ENCODE measurements at places on chromosomes 11 and 22.

- DNase-seq, result peak; percentile 33
Observed at GRCh38 chr11:48055292-48056132, 75.2 kb downstream of the PTPRJ start.

DNA sequence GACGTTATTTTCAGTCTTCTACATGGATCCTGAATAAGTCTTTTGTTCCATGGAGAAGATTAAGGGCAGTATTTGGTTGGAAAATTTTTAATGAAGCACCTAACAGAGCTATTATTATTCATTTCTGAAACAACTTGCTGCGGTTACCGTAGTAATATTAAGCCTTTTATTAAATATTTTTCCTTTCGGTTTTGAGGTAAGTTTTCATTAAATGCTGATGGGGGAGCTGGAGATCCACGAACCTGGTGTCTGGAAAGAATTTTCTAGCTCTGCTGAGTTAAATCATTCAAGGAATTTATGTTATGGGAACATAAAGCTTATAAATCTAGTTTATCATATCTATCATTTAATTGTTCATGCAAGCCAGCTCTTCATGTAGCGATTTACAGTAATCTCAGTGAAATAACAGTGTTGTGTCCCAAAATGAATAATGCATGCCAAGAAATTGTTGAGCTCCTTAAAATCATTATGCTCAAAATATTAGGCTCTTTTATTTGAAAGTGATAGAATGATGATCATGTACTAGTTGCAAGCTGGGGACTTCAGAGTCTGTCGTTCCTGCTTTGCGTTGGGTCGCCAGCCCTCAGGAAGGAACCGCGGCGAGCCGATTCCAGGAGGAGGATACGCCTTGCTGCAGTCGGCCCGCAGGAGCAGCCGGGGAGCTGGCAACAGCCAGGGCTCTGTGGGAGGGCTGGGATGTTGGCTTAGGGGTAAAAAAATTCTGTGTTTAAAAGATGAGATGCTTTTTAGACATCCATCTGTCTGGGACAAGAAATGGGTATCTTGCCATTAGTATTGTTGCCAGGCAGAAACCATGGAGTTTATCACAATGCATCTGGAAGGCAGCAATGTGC is 83.1 kb downstream of the TBC1D22A start:
- no peak for DNase-seq

DNA sequence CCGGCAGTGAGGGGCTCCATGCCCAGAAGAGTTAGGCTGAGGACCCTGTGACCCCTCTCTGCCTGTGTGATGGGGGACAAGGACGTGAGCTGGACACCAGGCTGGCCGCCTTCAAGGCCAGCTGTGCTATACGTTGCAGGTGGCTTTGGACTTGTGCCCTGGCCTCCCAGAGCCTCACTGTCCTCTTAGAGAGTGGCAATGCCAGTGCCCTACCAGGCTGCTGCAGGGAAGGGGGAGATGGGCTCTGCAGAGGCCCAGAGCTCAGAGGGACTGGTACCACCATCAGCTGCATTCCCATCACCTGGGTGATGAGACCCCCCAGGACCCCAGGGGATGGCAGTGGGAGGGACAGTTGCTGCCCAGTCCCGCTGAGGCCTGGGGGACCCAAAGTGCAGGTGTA is 90.4 kb upstream of the SHISAL1 start:
- no peak for DNase-seq

DNA sequence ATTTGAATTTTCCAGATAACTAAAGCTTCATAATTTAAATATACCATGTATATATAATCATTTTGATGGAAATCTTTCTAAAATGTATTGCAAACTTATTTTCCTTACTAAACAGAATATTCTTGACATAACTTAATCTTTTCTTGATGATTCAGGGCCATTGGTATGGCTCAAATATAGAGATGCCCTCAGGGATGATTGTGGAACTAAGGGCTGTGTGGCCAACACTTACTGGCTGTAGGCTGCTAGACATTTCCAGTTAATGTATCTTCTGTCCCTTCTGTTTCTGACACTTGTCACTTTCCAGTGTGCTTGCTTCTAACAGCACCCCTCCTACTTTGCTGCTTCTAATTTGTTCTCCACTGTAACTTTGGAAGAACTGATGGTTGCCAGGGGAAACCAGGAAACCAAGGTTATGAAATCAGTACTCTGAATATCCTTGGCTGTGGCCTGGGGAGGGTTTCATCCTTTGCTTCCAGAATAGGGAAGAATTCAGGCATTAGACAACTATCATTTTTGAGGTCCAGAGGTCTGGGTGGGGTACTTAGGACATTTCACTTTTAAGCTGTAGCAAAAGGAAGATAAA is 697.2 kb downstream of the ETS1 start:
- no peak for DNase-seq

GRCh38 chr11:69702239-69702691 is 1.6 kb downstream of the FGF19 start:
- no peak for DNase-seq

DNA sequence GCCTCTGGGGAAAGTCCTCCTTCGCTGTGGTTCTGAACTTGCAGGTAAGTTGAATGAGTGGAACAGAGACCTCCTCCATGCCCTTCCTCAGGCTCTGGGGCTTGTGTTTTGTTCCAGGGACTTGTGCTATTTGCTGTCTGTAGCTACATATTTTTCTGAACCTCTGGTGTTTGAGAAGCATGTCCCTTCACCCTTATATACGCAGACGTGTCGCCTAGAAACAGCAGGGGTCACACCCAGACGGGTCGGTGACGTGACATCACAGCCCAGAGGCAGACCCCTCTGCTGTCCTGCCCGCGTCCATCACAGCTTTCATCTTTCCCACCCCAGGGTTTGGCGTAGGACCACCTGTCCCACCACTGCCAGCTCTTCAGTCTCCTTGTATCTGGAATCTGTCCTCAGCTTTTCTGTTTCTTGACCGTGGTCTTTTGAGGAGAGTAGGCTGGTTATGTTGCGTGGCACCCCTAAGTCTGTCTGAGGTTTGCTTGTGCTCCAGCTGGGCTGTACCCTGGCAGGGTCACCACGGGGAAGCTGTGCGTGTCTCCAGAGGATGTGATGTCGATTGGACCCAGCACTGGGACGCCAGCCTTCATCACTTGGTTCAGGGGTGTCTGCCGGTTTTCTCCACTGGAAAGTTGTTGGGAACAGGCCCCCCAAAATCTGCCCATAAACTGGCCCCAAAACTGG is 13.4 kb upstream of the MUC5B start:
- DNase-seq, result no peak

GRCh38 chr11:17250561-17251350 is 25.8 kb upstream of the NUCB2 start:
- DNase-seq, result no peak

DNA sequence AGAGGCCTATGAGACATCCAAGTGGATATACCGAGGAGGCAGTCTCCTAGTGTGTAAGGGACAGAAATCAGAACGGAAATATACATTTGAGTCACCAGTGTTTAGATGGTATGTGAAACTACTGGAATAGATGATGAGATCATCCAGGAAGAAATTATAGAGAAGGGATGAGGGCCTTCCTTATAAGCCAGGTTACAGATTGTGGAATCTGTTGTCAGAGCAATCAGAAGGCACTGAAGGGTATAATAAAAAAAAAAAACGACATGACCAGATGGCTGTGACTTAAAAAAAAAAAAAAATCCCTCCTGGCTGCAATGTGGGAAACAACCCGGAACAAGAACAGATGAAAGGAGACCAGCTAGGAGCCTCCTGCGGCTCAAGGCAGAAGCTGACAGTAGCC is 2.7 kb downstream of the MAJIN start:
- no peak for DNase-seq

DNA sequence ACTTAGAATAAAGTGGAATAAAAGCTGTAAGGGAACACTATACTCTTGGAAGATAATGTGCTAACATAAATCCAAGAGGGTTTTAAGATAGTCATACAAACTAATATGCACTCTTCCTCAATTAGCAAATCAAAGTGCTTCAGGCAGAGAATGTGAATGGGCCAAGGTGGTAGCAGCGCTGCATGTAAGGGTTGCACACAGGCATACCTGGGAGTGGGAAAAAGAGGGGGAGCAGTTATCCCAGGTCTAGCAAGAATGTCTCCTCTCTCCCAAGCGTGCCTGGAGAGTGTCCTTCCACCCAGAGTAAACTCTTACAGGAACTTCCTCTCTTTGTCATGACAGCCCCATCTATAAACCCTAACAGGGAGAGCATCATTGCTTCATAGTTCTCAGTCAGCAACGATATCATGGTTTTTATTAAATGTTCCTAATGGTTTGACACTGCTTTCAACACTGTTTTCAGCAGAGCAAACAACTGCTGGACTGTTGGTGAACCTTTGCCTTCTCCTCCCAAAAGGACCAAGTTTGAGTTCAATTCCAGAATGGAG is 61.6 kb downstream of the SYTL2 start:
- DNase-seq, result no peak

GRCh38 chr11:27444801-27445215 is 27.8 kb downstream of the LGR4 start:
- no peak for DNase-seq

GRCh38 chr11:69918938-69919650 is 99.9 kb upstream of the FGF3 start:
- DNase-seq, result peak; percentile 11

DNA sequence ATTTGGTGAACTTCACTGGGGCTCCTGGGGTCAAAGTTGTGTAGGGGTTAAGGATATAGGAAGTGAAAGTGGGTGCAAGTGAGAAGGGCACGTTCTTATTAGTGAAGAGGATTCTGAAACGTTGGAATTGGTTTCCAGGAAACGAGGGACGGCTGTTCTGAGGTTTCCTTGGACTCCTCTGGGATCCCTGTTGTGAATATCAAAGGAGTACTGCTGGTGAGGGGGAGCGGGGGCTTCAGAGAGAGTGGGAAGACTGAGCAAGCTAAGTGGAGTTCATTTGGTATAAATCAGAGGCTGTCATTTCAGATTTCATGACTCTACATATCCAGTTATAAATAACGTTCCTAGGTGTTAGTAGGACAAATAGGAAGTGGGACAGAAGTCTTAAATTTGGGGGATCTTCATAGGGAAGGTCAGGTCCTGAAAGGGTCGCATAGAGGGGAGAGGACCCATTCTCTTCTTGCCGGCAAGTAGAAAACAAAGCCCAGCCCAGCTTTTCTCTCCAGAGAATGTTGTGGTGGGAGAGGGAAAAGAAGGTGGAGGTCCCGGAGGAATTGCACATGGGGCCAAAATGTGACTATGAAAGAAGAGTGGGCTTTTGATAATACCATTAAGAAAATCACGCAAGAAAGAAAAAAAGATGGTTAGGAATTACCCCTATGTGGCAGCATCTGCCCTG is 1.1 kb upstream of the NELL1 start:
- DNase-seq, result no peak

GRCh38 chr11:21572210-21572609 is 620.7 kb upstream of the ANO5 start:
- no peak for DNase-seq

DNA sequence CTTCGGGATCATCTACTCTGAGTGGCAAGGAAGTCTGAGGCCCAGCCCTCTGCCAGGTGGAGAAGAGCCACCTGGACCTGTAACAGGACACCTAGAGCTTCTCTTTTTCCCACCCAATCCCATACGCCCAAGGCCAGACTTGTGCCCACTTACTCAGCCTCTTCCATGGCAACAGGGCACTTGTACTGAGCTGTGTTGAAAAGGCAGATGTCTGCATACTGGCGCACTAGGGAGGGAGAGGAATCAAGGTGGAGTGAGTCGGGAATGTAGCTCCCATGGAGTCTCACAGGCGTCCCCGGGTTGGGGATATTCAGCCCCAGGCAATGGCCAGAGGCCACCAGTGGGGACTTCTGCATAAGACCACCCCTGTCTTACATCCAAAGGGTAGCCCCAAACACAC is 36.1 kb downstream of the TPBGL start:
- DNase-seq, result no peak

DNA sequence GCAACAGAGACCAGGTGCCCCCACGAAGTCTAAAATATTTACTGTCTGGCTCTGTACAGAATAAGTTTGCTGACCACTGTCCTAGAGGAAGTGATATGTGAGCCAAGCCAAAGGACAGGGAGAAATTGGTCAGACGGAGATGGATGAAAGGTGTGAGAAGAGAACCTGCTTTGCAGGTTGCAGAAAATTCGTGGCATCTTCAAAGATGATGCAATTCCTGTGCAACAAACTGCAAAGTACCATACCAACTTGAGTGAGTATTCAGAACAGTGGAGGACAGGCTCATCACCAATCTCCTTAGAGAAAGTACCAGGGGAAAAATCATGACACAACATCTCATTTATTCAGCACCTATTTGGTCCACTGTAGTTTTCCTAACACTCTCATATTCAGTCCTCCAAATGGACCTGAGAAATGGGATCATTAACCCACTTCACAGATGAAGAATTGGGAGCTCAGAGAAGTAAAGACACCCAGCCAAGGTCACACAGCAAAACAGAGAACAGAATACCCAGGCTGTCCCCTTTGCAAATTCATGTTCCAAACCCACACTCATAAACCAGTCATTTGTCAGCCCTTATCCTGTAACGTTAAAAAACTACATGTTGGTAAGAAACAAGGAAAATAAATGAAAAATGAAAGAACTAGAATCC is 536.8 kb downstream of the MIAT start:
- DNase-seq, result no peak

DNA sequence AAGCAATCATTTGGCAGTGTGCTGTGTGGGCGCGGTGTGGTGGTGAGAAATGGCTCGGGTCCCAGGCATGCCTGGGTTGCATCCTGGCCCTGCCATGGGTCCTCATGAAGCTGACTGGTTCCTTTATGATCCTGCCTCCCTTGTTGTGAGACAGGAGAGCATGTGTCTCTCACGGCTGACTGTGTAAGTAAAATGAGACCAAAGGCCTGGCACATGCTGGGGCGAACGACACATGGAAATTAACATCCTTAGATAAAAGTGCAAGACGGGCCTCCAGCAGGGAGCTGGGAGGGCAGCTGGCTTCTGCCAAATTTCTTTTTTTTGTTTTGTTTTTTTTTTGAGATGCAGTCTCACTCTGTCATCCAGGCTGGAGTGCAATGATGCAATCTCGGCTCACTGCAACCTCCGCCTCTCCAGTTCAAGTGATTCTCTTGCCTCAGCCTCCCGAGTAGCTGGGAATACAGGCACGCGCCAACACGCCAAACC is 9.4 kb upstream of the FBLN1 start:
- DNase-seq, result no peak

GRCh38 chr22:27801616-27802345 is at the start of gene MN1:
TSS of gene MN1 (minus strand) at chr22:27801756. CDS start at chr22:27800543, 1,213 bp downstream.
- peak; percentile 21 for DNase-seq

GRCh38 chr11:96393753-96394348 is 4.0 kb downstream of the JRKL start:
- DNase-seq, result no peak

DNA sequence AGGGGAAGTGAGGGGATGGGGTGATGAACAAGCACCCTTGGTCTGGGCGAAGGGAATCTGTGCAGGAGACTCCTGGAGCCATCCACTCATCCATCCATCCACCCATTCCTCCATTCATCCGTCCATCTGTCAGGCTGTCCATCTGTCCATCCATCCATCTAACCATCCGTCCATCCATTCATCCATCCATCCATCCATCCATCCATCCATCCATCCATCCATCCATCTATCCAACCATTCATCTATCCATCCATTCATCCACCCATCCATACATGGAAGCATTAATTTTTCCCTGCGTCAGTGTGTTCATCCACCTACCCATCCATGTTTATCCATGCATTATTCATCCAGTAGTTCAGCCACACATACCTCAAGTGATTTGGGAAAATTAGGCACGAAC is 32.0 kb downstream of the WNT11 start:
- DNase-seq, result no peak

All from activated CD8-positive, alpha-beta memory T cell treated with anti-CD3 and anti-CD28 coated beads for 4 hours (primary cell).